ENCODE measurements at places on chromosomes 1 and 21. TPM values are rescaled to one million over a fixed set of nuclear protein-coding genes. Genes with fewer than 3 reads are reported as not detected.

FAM131C gene
- total RNA-seq = 0.85 TPM

GABPA gene
- 23.3 TPM for total RNA-seq

ERVH48-1 gene
- not detected for total RNA-seq

ANKRD35 gene
- 1.8 TPM for total RNA-seq

NBPF4 gene
- total RNA-seq = not detected

RGSL1 gene
- not detected for total RNA-seq

GJA9 gene
- total RNA-seq = 0.07 TPM

SYCP1 gene
- total RNA-seq = not detected

GPR161 gene
- total RNA-seq = 22.6 TPM
